ENCODE measurements at places on chromosomes 11 and 22. TPM values are rescaled to one million over a fixed set of nuclear protein-coding genes. Genes with fewer than 3 reads are reported as not detected.

Gene UCP3
- 0.47 TPM for total RNA-seq

Gene RAG2
- not detected for total RNA-seq

Gene NFRKB
- 16.0 TPM for total RNA-seq

Gene CLDN5
- total RNA-seq: 2.1 TPM

Gene ANO5
- under 0.01 TPM for total RNA-seq

Gene BACE1
- total RNA-seq: 34.3 TPM

Gene CAT
- total RNA-seq: 72.7 TPM

Gene BAIAP2L2
- 2.2 TPM for total RNA-seq

Gene OR8D4
- total RNA-seq: not detected

Gene MUC5AC
- not detected for total RNA-seq

Gene FLRT1
- 0.12 TPM for total RNA-seq

Gene MOGAT2
- total RNA-seq: not detected

Gene ASCL3
- total RNA-seq: not detected

Gene LIF
- total RNA-seq: 1.6 TPM

Gene SCYL1
- 69.6 TPM for total RNA-seq

Gene KDM4E
- total RNA-seq: not detected

Gene APOA4
- not detected for total RNA-seq
